RWPE1 (cell line): ENCODE measurements at places on chromosomes 3 and 15.

- no peak for DNase-seq
Measured at GRCh38 chr15:85753261-85753660, 41.5 kb downstream of the KLHL25 start.

DNA sequence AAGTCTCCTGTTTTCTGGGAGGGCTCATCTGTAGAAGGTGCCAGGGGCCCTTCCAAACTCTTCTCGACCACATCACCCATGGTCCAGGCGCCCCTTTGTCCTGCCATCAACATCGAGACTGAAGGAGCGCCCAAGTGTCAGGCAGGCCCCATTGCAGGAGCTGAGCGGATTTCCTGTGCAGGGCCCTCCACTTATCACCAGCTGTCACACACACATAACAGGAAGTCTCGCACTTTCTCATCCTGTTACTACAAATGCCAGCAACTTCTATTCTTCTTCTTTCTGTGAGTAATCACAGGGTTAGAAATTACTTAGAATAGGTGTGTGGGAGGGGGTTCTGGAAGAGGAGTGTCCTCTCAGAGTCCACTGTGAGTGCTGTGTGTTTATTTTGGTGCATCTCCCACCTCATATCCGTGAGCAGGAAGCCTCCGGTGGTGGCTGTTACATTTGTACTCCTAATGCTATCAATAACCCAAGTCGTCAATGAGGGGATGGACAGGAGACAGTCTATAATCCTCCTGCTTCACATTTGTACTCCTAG lies at the start of gene KLHL6:
TSS of gene KLHL6 (minus strand) at position 166 of the 541 bp plus-strand sequence. CDS start at position 113, 53 bp downstream.
- DNase-seq, result no peak

GRCh38 chr3:194748225-194748624 lies 62.5 kb downstream of the FAM43A start:
- no peak for DNase-seq

- peak; percentile 60 for DNase-seq
Measured at GRCh38 chr3:184361532-184361931, at the start of the genes CLCN2 and POLR2H. CLCN2 (minus strand) TSS chr3:184361605; CDS start chr3:184361479, 126 bp downstream. POLR2H (plus strand) TSS chr3:184361710; CDS start chr3:184363493, 1,783 bp downstream.

GRCh38 chr3:128753715-128754114 lies 27.7 kb downstream of the RAB7A start:
- DNase-seq, result no peak

DNA sequence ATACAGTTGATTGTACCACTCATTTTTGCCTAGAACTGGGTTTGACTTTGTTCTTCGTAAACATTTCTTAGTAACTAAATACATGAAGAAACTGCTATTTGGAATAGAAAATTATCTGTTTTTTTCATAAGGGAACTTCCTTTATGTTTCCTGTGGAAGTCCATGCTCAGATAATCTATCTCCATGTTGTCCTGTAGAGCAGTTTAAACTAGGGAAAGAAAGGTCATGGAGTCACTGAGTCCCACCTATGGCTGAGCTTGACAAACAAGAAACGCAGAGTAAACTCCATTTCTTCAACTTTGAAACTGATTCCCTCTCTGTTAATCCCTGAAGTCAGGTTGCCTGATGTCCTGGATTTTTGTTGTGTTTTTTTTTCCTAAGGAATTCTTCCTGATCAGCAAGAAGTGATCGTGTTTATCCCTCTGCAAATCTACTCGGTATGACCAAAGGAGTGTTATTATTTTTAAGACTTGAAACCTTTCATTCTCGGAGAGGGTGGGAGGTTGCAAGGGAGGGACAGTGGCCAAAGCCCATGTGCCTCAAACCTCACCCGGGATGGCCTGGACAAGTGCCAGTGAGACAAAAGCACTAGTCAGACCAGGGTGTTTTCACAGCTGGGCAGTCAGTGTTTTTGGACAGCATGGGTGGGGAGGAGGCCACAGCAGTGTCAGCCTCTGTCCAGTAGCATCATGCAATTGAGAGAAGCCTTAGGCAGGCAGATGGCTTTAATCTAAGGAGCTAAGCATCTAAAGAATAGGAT lies 129.8 kb upstream of the PHLDB2 start:
- DNase-seq, result no peak

GRCh38 chr3:98823791-98824190 lies 60.7 kb downstream of the ST3GAL6 start:
- no peak for DNase-seq

DNA sequence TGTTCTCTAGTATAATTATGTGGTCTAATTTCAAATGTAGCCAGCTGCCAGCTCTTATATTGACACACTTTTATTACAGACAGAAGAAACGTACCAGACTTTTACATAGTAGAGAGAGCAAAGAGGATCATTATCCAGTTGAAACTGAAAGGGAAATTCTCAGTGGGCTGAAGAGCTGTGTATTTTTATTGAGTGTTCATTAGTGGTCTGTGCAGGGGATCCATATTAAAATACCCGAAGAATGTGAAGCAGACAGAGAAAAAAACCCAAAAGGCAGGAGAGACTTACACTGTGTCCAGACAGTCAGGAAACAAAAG lies 41.3 kb downstream of the MYRIP start:
- DNase-seq, result no peak

DNA sequence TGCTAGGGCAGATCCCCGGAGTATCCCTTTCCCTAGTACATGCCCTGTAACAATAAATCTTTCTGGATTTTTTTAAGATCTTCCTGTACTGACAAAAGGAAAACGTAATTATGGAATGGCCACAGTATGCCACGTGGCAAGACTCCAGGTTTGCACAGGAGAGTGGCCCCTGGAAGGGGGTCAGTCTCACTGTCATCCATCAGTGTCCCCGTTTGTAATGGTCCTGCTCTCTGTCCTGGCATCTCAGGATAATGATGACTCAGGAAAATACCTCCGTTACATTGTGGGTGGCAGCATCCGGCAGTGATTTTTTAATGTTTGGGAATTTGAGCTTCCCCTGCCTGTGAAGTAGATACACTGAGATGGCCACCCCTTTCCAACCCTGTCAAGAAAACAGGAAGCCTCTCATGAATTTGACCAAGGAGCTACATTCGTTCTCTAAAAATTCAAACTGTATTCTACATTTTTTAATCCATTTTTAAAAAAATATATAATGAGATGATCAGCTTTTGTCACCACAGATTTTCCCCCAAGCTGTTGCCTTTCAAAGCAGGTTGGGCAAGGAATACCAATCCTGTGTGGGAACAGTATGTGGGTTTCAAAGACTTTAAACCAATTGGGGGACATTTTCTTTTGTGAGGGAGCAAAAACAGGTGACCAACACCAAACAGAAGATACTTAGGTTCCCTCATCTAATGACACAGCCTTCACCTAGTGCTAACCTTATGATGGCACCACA lies 110.4 kb downstream of the C3orf70 start:
- DNase-seq, result no peak

- no peak for DNase-seq
Measured at GRCh38 chr3:57652203-57652602, 40.7 kb downstream of the DENND6A start.

DNA sequence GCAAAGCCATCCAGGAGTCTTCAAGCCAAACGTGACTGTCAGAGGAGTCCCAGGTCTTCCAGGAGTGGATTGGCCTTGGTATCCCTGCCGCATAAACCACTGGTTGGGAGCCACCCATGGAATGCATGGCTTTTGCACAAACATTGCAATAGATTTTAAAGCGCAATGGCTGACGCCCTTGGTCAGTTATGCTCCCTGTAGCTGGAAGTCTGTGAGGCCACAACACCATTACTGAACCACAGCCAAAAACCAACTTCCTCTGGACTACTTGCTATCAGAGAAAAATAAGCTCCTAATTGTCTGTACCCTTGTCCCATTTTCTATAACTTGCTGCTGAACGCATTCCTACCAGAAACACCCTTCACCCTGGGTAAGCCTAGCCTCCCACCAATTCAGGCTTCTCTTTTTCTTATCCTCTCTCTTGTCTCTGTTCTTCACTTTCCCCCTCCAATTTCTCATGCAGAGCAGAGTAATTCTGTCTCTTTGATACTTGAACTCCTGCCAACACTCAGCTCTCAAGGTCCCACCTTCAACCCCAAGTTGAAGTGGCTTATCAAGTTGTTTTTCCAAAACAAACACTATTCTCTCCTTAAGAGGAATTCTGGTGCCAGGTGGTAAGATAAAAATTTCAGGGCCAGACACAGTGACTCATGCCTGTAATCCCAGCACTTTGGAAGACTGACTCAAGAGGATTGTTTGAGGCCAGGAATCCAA lies 176.4 kb upstream of the UBE2E1 start:
- no peak for DNase-seq

DNA sequence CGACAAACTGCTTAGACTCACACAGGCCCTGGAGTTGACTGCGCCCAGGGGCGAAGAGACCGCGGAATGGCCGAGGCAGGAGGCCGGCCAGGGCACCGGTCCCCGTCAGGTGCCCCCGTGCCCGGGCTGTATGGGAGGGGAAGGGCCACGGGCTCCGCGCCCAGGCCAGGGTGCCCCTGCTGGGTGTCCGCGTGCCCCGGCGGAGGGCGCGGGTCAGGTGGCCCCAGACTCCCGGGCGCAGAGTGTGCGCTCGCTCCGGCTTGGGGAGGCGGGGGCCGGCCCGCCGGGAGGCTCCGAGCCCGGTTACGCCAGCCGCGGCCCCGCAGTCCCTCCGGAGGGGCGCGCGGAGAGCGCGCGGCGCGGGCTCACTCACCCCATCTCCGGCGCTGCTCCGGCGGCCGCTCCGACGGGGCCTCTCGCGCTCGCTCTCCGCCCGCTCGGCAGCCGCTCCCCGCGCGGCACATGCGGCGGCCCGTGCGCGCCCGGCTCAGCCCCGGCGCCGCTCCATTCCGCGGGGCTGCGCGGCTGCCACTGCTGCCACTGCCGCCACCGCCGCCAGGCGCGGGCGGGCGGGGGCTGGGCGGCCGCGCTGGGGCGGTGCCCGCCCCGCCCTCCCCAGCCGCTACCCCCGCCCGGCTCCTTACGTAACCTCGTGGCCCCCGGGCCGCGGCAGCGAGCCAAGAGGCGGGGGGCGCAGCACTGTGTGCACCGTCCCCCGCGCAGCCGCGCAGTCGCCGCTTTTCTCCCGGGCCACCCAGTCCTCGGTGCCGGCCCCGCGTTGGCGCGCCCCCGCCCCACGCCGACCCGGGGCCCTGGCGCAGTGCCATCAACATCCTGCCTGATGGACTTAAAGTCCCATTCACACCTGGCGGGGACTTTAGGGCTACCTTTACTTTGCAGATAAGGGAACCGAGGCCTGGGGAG lies at the start of gene HOMER2:
TSS of gene HOMER2 (minus strand) at position 563 of the 924 bp plus-strand sequence. CDS start at position 378, 185 bp downstream.
- DNase-seq, result peak; percentile 42

DNA sequence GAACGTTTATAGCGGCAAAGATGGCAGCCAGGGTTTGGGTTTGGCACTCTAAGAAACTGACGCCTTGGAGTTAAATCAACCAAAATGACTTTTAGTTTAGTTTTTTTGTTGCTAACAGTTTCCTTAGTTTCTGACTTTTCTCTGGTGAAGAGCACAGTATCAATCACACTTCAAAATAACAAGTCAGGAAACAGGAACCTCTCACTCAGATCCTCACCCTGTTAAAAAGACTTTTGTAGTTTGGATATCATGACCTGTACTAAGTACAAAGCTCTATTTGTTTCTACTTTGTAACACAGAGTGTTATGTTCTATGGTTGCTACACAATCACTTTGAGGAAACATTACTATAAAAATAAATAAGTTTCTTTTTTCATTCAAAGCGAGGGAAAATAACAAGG lies 51.1 kb downstream of the ATP10A start:
- DNase-seq, result no peak

- no peak for DNase-seq
Measured at GRCh38 chr15:91348752-91349500, 248.9 kb downstream of the SV2B start.

DNA sequence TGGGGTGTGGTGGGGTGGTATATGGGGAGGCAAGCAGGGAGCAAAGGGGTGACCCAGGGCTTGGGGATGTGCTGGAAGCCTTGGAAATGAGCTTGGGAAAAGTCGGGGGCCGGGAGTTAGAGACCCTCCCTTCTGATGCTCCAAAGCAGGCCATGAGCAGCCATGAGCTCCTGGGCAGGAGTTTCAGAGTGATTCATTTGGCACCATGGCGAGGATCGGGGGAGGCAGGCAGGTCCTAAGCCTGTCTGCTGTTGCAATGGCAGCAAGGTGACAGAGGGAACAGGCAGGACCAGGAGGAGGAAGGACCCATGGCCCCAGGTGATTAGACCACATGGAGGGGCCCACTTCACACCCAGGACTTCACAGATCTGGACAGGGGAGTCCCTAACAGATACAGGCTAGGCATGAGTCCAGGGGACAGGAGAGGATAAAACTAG lies 21.3 kb downstream of the RGMA start:
- DNase-seq, result no peak

- DNase-seq, result no peak
Measured at GRCh38 chr15:35746121-35746520, 200.2 kb upstream of the DPH6 start.

DNA sequence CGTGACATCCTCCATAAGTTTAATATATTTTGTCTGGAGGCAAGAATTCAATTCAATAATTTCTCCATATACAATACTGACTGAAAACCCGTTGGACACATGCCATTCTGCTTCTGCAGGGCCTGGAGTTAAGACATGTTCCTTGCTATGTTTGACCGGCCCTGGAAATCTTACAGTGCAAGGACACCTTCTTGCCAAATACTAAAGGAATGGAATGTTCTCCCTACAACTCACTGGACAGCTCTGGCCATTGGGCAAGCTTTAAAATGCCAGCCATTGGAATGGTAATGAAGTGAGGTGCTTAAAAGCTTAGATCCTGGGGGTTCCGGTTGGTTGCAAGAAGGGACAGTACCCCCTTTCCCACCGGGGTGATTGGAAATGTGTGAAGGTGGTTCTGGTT lies 329.8 kb upstream of the PROK2 start:
- DNase-seq, result no peak

DNA sequence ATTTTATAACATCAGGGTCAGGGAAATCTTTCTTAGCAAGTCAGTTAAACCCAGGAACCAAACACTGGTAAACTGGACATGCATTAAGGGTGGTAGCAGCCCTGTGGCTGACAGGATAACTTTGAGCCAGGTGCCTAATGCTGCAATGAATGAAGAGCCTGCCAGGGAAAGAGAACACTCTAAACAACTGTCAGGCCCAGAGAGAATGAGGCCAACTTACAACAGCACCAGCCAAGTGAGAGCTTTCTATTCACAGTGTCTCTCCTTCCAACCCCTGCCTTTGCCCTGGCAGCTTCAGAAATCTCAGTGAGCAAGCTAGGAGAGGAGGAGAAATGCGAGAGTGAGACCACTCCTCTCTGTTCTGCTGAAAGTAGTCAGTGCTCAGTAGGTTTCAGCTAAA lies 50.4 kb upstream of the ATP2C1 start:
- no peak for DNase-seq

- no peak for DNase-seq
Measured at GRCh38 chr3:176119826-176120225, 1077.5 kb downstream of the TBL1XR1 start.

DNA sequence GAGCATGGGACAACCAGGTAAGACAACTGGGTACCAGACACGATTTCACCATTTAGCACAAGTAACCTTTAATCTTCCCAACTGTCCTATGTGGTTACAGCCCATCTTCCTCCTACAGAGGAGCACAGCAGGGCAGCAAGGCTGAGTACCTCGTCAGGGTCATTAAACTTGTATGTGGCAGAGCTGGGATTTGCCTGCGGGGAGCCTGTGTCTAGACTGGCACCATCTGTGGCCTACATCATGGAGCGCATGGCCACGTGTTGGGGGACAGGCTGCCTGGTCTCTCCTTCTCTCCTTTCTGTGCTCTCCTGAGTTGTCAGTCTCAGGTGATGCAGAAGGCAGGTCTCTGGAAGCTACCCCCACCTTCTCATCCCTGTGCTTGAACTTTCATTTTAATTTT lies 32.2 kb downstream of the GOLGA6A start:
- no peak for DNase-seq
